IMR-90 (cell line): ENCODE measurements at places on chromosomes 3 and 15. TPM values are rescaled to one million over a fixed set of nuclear protein-coding genes. Genes with fewer than 3 reads are reported as not detected.

LMAN1L gene
- not detected in 2 replicates for total RNA-seq

SPSB4 gene
- not detected in 2 replicates for total RNA-seq

RHCG gene
- not detected in 2 replicates for total RNA-seq

SEC61A1 gene
- total RNA-seq = 478 and 487 TPM in 2 replicates

SUCNR1 gene
- total RNA-seq = not detected in 2 replicates

ACTC1 gene
- 0.83 and 1.1 TPM in 2 replicates for total RNA-seq

CNTN6 gene
- total RNA-seq = not detected in 2 replicates

FGD5 gene
- not detected in 2 replicates for total RNA-seq

PLSCR2 gene
- total RNA-seq = not detected in 2 replicates

KLHL40 gene
- not detected in 2 replicates for total RNA-seq

FEZF2 gene
- not detected in 2 replicates for total RNA-seq

GOLGA6D gene
- total RNA-seq = not detected in 2 replicates

GHSR gene
- total RNA-seq = not detected in 2 replicates

C3orf20 gene
- total RNA-seq = not detected in 2 replicates

SPINK8 gene
- not detected in 2 replicates for total RNA-seq

GABRB3 gene
- total RNA-seq = 0.54 and 0.56 TPM in 2 replicates

EAF2 gene
- 2.2 and 2.3 TPM in 2 replicates for total RNA-seq

MYZAP gene
- total RNA-seq = not detected in 2 replicates

PTH1R gene
- under 0.01 and 0.18 TPM in 2 replicates for total RNA-seq

ARGFX gene
- total RNA-seq = not detected in 2 replicates

B3GALNT1 gene
- 8.2 and 8.6 TPM in 2 replicates for total RNA-seq

CCR9 gene
- not detected in 2 replicates for total RNA-seq

FRMD5 gene
- 5.4 and 5.6 TPM in 2 replicates for total RNA-seq

ZBTB38 gene
- total RNA-seq = 230 and 274 TPM in 2 replicates

ANKRD63 gene
- total RNA-seq = under 0.01 TPM in 1 of 2 replicates, not detected in the other

TMIE gene
- total RNA-seq = not detected in 2 replicates

MB21D2 gene
- total RNA-seq = 44.8 and 46.4 TPM in 2 replicates

GPR87 gene
- 0.28 and 0.36 TPM in 2 replicates for total RNA-seq

RAD51 gene
- 7.8 and 8.4 TPM in 2 replicates for total RNA-seq

ACAD9 gene
- 31.2 and 34.4 TPM in 2 replicates for total RNA-seq

SLC22A14 gene
- under 0.01 TPM in 1 of 2 replicates, not detected in the other for total RNA-seq
